Adrenal gland (tissue), 19 donors: ENCODE measurements at places on chromosomes 6 and 20.
A peak's percentile ranks its signal among the peaks of the same experiment; 100 is the strongest.

DNA sequence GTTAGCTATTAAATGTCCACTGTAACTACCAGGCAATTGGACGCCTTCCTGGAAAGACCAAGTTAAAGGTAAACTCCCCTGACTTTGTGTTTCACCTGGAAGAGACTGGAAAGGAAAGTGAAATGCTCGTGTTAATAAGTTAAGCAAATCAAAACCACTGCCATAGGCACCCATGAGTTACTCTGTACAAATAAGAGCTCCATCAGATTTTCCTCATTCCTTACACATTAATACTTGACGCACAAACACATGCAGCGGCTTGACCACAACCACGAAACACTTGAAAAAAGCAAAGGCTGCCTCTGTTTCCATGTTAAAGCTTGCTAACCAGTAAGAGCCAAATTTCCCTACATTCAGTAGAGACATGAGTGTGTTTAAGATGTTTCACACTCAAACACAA lies 19.8 kb downstream of the GCM1 start:
- no peak for DNase-seq

DNA sequence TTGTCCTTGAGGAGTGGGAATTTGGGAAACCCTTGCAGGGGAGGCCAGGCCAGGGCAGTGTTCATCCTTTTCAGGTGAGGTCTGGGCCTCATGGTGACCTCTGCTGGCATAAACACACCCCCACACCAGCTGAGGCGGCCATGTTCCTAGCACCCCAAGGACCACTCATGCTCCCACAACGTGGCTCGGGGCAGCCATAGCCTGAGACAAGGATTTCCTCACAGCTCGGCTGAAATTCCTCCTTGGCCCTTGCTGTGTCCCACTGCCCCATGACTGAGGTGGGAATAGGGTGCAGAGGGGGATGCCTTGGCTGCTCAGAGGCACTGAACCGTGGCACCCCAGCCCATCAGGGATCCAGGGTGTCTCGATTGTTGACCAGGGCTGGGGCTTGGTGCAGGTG lies 27.3 kb upstream of the SPDEF start:
- DNase-seq: no peak

- no peak for DNase-seq
Measured at GRCh38 chr20:63366390-63367365, 5.5 kb upstream of the CHRNA4 start.

DNA sequence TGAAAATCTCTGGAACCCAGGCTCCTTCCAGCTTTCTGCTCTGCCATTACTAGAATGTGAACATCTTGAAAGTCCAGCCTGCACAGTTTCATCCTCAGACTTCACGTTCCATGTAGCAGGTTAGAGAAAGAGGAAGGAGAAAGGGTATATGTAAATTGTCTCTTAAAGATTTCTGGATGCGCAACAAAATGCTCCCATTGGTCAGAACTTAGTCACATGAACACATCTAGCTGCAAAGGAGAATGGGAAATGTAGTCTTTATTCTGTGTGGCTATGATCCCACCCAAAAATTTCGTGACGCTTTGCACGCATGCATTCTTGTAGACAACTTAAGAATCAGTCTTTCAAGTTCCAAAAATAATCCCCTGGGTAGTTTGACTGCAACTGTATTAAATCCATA lies 46.4 kb upstream of the CHD6 start:
- no peak for DNase-seq

DNA sequence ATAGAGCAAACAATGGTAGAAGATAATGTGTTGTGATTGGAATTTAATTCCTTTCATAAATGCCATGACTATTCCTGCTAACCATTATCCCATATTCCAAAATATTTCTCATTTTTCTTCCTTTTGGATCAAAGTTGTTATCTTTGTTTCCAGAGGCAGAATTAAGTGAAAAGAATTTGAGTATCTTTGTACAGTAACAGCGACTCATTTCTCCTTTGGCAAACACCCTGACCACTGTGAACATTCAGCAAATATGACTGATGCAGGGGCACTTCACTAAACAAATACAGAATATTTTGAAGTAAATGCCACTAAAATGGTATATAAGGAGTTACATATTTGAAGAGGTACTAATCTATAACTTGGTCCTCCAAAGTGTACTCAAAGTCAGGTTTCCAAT lies 105.0 kb upstream of the LAMP5 start:
- DNase-seq: no peak

DNA sequence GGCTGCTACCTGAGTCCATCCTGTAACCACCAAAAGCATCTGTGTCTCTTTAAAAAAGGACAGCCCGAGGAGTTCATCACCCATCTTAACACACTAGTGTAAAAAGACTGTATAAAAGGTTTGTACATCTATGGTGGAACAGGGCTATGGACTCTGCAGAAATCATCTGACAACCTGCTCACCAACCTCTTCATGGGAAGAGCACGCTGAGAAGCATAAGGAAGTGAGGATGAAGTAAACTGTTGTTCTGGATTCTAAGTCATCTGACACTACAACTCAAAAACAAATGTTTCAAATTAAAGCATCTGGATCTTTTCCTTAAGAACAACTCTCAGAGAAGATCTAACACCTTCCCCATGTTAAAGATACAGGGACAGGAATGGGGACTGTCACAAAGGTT lies 5.4 kb downstream of the IFNGR1 start:
- no peak for DNase-seq

DNA sequence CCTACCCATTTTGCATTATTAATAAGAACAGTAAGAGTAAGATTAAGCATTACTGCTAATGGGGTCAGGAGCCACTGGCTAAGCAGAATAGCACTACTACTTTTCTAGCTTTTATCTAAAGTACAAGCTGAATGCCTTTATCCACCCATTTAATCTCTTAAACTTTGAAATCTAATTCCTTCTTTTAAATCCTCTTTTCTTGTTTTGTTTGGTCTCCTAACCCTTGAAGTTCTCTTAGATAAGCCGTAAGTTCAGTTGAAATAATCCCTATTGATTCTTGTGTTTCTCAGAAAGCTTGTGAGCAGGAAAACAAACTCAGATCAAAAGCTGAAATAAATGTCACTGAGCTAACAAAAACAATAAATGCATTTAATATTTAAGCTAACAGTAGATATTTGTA lies 380.2 kb downstream of the TBC1D32 start:
- DNase-seq: no peak

- no peak for DNase-seq
Measured at GRCh38 chr6:162416307-162416706, 311.3 kb downstream of the PRKN start.

GRCh38 chr20:2109425-2110210 lies 8.0 kb downstream of the STK35 start:
- DNase-seq: peak; percentile 73

DNA sequence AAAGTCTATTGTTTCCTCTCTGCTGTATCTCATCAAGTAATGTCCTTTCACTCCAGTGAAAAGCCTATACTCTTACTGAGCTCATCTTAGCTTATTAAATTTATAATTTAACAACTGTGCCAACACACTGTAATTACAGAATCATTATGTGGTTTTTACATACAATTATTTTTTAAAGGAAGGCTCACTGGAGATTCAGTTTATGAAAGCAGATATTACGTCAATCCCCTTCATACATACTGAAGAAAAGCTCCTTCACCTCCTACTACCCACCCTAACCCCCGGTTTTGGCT lies 28.1 kb downstream of the ARHGAP18 start:
- DNase-seq: no peak

GRCh38 chr20:50321797-50322480 lies 131.3 kb downstream of the CEBPB start:
- no peak for DNase-seq

DNA sequence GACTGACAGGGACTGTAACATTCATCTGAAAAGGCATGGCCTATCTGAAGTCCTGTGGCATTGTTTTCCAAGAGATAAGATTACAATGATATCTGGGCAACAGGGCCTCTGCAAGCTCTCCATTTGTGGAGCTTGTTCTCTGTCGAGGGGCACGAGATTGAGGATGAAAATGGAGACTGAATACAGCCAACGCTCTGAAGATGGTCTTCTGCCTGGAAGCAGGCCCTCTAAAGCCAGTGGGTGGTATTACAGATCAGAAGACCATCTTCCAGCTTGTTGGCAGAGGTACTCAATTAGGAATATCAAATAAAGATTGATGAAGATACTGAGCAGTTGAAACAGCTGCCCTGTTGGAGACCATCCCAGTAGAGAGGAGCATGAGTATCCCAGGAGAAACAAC lies 288.2 kb downstream of the CENPW start:
- DNase-seq: no peak

DNA sequence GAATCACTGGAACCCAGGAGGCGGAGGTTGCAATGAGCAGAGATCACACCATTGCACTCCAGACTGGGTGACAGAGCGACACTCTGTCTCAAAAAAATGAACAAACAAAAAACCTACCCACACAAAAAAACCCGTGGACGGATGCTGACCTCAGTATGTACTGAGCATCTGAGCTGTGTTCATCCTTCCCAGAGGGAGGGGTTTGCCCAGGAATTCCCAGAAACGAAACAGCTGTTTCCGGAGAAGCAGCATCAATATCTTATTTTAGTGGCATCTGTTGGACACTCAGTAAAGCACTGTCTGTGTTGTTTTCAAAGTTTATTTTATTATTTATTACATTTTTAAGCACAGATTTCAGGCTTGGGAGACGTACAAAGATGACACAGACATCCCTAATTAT lies 18.7 kb downstream of the NANP start:
- DNase-seq: no peak

GRCh38 chr20:8061861-8062518 lies 42.4 kb upstream of the TMX4 start:
- DNase-seq: no peak

- no peak for DNase-seq
Measured at GRCh38 chr6:149950423-149950822, 8.6 kb downstream of the ULBP2 start.

DNA sequence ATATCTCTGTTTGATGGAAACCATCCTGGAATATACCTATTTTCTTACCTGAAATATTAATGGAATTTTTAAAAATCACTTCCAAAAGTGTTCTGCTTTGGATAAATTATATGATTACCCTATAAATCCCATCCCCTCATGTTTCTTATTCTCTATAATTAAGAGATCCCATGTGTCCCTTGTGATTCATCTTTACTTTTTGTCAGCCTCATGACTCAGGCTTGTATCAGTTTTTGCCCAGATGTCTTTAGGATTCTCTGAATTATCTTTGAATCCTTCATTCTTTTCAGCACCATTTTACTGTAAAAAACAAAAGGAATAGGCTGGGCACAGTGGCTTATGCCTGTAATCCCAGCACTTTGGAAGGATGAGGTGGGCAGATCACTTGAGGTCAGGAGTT lies 804.5 kb upstream of the CITED2 start:
- DNase-seq: no peak

- peak; percentile 24 for DNase-seq
Measured at GRCh38 chr6:106731144-106731842, 101.9 kb downstream of the QRSL1 start.

DNA sequence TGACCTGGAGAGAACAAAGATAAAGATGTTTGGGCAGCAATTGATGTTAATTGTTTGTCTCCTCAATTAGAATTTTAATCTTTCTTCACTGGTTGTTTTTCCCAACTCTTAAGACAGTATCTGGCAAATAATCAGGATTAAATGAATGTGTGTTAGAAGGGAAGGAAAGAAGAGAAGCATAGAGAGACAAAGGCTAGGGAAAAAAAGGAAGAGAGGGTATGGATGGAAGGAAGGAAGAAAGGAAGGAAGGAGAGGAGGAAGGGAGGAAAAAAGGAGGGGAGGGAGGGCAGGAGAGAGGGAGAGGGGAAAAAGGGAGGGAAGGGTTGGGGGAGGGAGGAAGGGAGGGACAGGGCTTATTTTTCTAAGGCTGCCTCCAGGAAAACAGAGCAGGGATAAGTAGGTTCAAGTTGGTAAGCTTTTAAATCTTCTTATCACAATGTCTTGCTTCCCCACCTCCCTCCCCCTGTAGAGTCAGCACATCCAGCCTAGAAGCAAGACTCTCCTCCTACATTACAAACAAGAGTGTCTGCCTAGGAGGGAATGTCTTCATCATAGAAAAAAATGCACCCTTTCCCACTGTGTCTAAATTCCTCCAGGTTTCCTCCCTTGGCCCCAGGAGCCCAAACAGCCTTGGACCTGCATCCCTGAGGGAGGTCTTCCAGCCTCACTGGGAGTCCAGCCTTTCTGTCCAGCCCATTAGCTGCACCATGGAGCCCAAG lies 447.8 kb upstream of the JARID2 start:
- DNase-seq: no peak

- DNase-seq: no peak
Measured at GRCh38 chr6:71529769-71530168, 241.2 kb downstream of the OGFRL1 start.

DNA sequence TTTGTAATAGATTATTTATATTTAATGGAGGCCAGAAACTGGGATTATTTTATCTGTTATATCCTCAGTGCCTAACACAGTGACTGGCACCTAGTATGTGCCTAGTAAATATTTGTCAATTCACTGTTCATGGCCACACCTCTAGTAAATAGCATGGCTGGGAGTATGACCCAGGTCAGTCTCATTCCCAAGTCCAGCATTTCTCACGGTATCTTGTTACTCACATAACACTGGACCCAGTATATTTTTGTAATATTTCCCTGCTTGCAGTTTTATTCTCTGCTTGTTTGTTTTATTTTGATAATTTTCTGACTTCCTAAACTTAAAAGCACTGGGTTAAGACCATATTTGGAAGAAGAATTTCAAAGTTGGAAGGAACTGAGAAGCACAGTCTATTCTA lies 47.7 kb downstream of the CTNNBL1 start:
- no peak for DNase-seq

GRCh38 chr6:39776581-39776980 lies 15.6 kb upstream of the DAAM2 start:
- no peak for DNase-seq

DNA sequence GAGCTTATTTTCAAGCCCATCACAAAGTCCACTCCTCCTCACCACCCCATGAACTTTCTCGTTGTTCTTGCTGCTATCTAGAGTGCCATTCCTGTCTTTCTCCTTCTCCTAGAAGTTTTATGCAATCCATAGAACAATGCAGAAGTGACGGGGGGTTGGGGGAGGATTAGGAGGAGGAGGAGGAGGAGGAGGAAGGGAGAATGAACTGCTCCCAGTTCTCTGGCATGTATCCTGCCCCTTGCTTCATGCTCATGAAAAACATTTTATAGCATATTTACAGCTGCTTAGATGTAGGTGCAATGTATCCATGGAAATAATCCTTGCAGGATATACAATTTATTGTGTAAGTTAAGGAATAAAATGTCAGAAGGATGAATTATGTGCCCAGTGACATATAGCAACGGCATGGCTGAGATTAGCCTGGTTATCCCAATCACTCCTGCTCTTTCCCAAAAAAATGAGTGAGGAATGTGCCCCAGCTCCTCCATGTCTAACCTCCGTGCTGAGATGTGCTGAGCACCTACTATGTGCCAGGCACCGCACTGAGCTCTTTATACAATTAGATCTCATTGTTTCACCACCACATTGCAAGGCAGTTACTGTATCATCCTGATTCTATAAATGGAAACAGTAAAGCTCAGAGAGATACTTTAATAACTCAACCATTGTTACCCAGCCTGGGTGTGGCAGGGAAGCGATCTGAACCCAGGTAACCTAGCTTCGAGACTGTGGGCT lies 41.6 kb upstream of the TFAP2C start:
- no peak for DNase-seq

GRCh38 chr6:157456524-157456829 lies 75.5 kb downstream of the ZDHHC14 start:
- DNase-seq: no peak

- peak; percentile 74 for DNase-seq
Measured at GRCh38 chr6:79813854-79814709, 133.3 kb downstream of the ELOVL4 start.
